ENCODE measurements at places on chromosomes 2 and 18.
A peak's percentile ranks its signal among the peaks of the same experiment; 100 is the strongest.

DNA sequence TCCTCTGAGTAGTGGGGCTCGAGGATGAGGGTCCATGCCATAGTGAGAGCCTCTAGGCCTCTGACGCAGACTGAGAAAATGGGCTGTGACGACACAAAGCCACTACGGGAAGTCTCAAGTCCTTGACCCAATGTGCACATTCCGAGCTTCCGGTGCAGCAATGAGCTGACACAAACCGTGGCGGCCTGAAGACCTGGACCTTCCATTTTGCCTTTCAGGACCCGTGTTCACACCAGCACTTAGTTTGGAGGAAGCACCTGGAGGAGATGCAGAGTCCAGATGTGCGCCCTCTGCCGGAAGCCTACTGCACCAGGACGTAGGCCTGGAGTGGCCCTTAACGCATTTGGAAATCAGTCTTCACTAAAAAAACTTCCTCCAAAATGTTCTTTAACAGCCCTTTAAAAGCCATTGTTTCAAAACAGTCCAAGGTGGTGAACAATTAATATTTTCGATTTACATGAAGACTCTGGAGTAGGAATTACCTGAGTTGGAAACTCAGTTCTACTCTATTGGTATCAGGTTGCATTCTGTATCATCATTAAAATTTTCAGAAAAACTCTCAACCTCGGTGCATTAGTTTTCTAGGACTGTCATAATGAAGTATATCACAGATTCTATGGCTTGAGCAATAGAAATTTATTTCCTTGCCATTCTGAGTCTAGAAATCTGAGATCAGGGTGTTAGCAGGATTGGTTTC is 33.9 kb downstream of the BMP10 start:
- peak; percentile 42 for DNase-seq

DNA sequence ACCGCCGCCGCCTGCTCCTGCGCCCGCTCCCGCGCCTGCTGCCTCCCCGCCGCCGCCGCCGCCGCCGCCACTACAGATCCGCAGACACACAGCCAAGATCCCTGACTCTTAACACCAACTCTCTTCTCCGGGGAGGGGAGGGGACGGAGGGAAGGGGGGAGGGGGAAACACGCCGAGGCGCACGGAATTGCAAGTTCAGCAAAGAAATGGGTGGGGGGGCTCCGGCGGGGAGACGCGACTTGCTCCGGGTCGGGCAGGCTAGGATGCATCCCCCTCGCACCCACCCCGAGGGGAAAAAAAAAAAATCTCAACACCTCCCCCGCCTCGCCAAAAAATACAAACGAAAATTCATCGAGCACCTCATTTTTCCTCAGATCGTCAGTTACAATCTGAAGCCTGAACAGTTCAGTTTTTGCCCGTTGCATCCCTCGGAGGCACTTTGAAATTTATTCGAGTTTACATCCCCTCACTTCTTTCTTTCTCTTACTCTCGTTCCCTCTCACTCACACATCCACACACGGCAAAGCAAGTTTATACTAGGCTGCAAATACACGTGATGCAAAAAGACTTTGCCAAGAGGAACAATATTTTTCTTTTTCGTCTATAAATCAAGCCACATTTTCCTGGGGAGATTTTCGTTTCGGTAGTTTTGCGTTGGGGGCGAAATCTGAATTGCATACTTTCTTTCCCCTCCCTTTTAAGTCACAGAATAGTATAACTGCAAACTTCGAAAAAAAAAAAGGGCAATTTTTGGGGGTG is at the start of gene TCF4:
Gene TCF4, minus strand, starts transcription at position 82 of the 759 bp plus-strand sequence. CDS start 1,076 bp downstream, outside the sequence.
- peak; percentile 1 for DNase-seq

DNA sequence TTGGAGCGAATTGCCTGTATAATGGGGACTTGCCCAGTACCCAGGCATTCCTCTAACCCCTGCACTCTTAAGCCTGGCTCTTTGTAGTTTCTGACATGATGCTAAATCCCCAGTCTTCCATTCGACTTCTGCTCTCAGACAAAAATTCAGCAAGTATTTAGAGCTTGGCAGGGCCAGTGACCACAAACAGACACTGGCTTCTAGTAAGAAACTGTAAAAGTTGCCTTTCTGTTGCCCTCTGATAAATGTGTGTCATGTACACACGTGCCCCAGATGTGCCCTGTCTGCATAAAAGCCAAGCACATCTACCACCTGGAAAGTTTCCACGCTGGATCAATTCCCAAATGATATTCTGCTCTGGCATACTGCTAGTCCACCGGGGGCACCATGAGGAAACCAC is 18.0 kb downstream of the PAX3 start:
- no peak for DNase-seq

GRCh38 chr2:178280244-178280852 is 86.0 kb downstream of the OSBPL6 start:
- DNase-seq = no peak

DNA sequence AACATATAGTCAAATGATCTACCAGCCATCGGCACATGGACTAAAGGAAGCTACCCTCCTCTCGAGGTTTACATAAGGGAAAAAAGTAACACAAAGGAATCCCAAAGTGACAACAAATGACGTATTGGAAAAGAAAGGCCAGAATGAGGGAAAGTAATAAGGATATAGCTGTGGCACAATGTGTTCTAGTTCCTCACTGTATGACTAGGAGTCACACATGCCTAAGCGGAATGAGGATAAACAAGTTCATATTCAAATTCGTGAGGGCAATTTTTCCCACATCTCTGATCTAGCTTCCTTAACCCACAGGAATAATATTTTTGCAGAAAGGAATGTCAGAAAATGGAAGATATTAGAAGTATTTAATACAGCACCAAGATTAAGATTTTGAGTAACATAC is 162.3 kb upstream of the PID1 start:
- no peak for DNase-seq

- DNase-seq = no peak
Observed at GRCh38 chr18:47978603-47979002, 48.1 kb upstream of the SMAD2 start.

GRCh38 chr2:240946046-240946445 is 39.9 kb downstream of the CROCC2 start:
- no peak for DNase-seq

- no peak for DNase-seq
Observed at GRCh38 chr2:96241227-96241626, 24.6 kb downstream of the TMEM127 start.

GRCh38 chr18:8979258-8979988 is 123.1 kb upstream of the NDUFV2 start:
- DNase-seq = no peak

- DNase-seq = no peak
Observed at GRCh38 chr2:44314362-44314761, 39.1 kb downstream of the SLC3A1 start.

GRCh38 chr2:172560721-172561120 is 4.8 kb downstream of the PDK1 start:
- DNase-seq = no peak

DNA sequence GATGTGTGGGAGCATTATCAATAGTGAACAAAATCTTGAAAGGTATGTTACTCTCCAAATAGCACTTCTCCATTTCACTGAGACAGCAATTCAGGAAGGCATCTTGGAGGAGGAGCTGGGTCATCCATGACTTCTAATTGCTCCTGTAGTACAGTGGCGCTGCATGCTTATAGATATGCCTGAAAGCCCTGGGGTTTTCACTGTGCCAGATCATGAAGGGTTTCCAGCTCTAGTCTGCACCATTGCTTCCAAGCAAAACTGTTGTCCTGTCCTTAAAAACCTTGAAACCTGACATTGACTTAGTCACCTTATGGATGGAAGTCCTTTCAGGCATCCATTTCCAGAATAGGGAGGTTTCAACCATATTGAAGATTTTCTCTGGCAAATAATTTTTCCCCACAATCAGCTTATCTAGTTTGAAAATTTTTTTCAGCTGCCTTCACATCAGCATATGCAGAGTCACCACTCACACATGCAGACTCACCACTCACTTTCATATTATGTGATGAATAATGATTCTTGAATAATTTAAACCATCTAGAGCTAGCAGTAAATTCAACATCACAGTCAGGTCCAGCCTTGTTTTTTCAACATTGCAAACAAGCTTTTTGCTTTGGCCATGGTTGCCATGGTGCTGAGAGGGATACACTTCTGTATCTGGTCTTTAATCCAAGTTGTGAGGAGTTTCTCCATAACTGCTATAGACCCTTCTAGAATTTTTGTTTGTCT is 297.1 kb downstream of the CLIP4 start:
- no peak for DNase-seq

DNA sequence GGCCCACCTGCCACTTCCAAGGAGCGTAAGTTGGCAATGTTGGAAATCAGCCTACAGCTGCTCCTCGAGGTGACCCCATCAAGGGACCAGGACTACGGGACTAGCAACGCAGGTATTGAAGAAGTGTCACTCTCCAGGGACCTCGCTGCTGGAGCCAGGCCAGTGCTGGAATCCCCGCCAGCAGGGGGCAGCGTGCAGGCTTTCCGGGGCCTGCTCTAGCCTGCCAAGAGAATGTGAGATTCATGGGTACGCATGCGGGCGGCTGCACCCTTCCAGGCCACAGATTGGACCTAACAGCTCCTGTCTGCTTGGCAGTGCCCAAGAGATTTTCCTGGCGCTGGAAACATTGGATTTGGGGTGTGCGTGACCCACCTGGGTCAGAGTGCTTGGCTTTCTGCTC is 182.8 kb upstream of the RAB12 start:
- no peak for DNase-seq

DNA sequence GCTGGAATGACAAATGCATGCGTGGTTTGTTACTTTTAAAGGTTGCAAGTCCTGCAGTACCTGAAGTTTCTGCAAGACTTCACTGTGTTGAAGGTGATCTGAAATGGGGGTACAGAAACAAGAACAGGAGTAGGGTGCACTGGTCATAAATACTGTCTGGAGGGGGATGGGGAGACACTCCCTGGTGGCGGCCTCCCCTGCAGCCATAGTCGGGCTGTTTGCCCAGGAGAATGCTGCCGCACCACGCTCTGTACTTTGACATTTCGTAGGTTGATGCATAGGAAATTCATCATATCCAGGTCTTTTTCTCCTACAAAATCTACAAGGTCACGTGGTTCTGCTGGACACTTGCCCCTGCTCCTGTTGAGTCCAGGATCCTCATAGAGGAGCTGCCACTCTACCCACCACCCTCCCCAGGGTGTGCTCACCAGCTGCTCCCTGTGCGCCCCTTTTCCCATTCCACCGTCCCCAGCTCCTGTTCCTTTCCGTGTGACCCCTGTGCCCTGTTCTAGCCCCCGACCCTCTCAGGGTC is 103.8 kb downstream of the RNF144A start:
- no peak for DNase-seq

DNA sequence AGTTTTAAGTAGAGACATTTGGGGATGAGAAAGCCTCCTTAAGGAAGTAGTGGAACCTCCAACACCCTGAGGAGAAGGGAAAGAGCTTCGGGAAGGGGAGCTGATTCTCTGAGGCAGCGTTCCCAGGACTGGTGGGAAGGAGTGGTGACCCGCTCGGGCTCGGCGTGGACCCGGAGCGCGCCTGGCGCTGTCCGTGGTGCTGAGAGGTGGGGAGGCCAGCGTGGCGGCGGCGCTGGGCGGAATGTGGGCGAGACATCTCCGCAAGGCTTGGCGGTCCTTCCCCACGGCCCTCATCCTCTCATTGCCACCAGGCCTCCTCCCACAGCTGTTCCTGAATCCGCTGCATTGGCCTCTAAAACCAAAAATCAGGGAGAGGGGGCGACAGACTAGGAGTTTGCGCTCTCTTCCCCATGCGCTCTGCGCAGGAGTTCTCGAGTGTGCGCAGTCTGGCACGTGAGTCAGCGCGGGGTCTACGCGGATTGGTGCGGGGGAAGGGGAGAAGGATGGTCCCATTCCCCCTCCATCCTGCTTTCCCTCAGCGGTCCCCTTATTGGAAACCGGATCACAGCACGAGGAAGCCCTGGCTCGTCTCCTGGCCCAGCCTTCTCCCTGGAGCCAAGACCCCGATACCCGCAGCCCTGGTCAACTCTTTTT is 857 bp downstream of the RESP18 start:
- DNase-seq = peak; percentile 7

- no peak for DNase-seq
Observed at GRCh38 chr2:239313776-239314175, 87.0 kb downstream of the HDAC4 start.

GRCh38 chr2:135011633-135012032 is 35.6 kb downstream of the MAP3K19 start:
- no peak for DNase-seq

DNA sequence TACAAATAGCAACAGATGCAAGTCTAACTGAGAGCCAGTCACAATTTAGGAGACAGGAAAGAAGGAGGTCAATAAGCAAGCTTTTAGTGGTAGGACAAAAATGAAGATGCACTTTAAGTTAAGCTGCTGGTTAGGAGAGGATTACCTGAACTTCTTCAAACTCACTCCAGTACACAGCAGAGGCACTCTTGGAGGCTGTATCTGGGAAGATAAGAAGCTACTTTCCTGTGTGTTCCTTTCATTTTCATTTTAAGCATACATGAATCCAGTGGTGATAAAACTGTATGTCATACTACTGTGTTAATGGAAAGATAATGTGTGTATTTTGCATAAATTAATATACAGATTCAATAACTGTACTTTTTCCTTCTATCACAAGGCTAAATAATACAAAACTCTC is 49.6 kb downstream of the HYCC2 start:
- no peak for DNase-seq

- DNase-seq = no peak
Observed at GRCh38 chr18:50203801-50204604, 9.1 kb upstream of the MYO5B start.

- no peak for DNase-seq
Observed at GRCh38 chr2:68755071-68755470, 20.5 kb downstream of the ARHGAP25 start.

DNA sequence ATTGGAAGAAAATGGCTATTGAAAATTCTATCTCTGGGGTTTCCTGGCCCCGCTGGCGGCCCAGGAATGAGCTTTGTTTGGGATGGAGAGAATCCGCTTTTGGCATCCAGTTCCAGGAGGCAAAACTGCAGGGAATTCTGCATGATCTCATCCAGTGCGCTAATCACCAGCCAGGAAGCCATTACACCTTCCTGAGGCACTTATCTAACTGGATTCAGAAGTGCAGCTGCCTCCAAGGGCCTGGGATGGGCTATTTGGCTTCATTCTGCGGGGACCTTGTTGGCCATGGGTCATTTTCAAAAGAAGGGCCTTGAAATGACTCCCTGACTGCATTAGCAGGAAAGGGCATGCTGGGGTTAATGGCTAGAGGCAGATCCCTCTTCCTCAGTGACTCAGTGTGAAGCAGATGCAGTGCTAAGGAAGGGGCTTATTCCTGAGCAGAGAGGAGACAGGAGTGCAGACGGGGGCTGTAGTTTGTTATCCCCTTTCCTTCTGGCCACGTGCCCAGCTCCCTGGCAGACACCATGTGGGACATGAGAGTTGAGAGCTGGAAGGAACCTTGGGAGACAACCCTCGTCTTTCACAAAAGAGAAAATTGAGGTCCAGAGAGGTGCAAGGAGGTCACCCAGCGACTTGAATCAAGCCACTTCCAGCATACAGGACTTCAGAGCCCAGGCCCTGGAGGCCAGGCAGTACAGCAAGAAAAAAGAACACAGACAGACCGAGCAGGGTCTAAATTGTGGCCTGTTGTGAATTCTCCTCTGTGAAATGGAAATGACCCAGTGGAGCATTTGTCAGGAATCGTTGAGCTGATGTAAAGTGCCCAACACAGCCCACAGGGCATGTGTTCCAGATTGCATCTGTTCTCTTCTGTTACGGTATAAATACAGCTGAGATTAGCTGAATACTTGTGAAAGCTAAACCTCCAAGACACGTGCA is 161.8 kb downstream of the PRKCE start:
- DNase-seq = no peak

Data from stimulated activated CD4-positive, alpha-beta T cell treated with anti-CD3 and anti-CD28 coated beads, TNF-alpha, amount 100 ng/mL, for 1 hour (primary cell).